Type B pancreatic cell (in vitro differentiated cells): ENCODE measurements at places on chromosomes 4 and X. TPM values are rescaled to one million over a fixed set of nuclear protein-coding genes. Genes with fewer than 3 reads are reported as not detected.

The PRDM5 gene
- 5.9 and 15.7 TPM in 2 replicates for total RNA-seq

The PAGE4 gene
- not detected in 2 replicates for total RNA-seq

The TMEM35A gene
- 3.0 and 5.6 TPM in 2 replicates for total RNA-seq

The TRAM1L1 gene
- 5.6 and 8.9 TPM in 2 replicates for total RNA-seq

DNA sequence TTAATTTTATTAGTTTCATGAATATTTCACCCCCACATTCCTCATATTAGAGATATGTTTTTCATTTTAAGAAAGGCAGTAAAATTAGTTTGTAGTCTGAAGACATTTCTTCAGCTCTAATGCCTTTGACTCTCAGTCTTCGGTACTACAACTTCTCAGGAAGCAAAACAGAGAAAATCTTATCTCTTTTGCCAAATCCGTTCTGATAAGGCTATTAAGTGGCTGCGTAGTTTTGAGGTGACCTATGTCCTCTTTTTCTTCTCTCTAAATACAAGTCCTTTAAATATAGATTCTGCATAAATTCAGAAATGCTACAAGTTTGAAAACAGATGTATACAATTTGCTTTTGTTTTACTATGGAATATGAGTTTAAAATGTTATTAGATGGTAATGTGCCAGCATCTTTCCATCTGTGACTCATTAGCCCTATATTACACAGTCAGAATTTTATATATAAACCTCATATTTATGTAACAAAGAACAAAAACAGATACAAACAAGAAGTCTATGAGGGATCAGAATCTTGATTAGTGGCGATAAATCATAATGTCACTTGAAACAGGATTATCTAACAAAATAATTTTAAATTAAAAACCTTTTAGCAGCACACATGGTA is 181.2 kb upstream of the ETNPPL start:
- no peak for DNase-seq

- DNase-seq, result no peak
Observed at GRCh38 chrX:153406903-153407302, 4.4 kb upstream of the ZFP92 start.

DNA sequence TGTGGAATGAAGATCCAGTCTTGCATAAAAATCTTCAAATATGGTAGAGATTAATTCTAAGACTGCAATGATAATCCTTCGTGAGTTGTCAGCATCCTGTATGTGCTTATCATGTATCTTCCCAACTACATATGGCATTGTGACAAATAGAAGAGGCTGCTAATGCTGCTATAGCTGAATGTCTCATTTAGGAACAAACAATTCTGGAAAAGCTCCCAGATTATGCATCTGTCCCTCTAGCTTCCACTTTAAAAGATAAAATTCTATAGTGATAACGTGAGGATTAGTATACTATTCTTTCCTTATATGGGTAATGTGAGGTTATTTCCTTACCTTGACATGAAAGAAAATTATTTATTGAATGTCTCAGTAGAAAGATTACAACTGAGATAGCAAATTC is 930.9 kb downstream of the DMD start:
- DNase-seq, result no peak

- peak; percentile 81 for DNase-seq
Observed at GRCh38 chrX:133415276-133416105, at the start of gene GPC4. Gene GPC4 (minus strand): TSS chrX:133415489. CDS start chrX:133414965, 524 bp downstream.

GRCh38 chr4:76898385-76898692 is 395 bp upstream of the SOWAHB start:
- no peak for DNase-seq

GRCh38 chrX:147901461-147902126 is 10.1 kb upstream of the FMR1 start:
- DNase-seq, result no peak

GRCh38 chrX:106696502-106696901 is 30.0 kb upstream of the RNF128 start:
- no peak for DNase-seq

DNA sequence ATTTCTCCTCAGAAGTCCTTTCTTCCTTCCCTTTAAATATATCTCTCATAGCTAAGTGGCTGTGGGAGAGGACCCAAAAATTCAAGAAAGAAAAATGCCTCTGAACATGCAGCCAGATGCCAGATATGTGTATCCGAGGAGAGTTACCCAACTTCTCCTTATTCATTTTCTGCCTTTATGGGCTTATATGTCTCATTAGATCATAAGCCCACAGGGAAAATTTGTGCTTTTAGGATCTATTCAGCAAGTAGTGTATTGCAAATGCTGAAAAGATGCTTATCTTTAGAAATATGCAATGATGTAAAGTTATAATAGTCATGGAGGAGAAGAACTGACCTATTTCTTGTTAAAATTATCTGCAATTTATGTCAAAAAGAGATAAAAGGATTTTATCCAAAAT is 371.8 kb upstream of the NOCT start:
- no peak for DNase-seq

DNA sequence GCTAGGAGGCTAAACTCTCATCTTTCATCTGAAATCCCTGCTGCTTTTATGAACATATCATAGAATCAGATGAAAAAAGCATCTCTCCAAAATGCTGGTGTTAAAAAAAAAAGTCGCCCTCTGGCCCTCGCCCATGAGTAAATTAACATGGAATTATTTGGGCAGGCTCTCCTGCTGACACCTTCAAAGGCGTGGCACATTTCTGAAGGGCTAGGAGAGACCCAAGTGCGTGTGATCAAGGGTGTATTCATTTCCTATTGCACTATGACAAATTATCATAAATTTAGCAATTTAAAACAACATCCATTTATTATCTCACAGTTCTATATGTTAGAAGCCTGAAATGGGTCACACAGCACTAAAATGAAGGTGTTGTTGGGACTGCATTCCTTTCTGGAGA is 5.1 kb downstream of the ANXA3 start:
- DNase-seq, result no peak

DNA sequence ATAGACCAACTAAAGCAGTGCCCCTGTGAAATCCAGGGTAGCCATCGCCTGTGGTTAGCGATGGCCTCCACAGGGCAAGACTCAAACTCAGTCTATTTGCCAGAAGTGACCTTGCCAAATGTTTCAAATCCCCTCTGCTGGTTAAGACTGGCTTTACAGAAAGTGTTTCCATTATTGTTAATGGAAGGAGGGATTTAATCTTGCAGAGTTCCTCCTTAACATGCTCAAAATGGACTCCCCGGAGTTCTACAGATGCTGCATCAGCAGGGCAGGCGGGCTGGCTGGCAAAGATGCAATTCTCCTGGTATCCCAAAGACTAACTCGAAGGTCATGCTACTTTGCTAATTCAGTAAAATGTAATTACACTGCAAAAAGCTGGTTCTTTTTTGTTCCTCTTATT is 313.0 kb upstream of the SLC7A11 start:
- no peak for DNase-seq

DNA sequence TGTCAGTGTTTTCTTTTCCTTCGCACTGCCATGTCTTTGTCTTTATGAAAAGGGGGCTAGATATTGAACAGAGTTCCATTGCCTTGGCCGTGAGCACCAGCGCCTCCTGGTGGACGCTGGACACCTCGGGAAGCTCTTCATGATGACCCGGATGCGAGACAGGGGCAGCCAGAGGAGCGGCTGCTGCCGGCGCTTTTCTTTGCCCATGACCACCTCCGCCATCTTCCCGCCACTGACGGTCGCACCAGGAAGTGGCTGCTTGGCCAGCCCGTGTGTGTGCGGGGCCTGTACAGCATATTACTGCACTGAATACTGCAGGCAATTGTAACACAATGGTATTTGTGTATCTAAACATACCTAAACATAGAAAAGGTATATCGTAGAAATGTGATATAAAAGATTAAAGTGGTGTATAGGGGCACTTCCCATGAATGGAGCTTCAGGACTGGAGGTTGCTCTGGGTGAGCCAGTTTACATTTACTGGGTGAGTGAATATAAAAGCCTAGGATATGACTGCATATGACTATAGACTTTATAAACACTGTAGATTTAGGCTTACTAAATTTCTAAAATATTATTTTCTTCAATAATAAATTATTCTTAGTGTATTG is 15.8 kb upstream of the GRIA2 start:
- DNase-seq, result no peak

- no peak for DNase-seq
Observed at GRCh38 chrX:133776072-133776471, 209.3 kb downstream of the GPC3 start.

DNA sequence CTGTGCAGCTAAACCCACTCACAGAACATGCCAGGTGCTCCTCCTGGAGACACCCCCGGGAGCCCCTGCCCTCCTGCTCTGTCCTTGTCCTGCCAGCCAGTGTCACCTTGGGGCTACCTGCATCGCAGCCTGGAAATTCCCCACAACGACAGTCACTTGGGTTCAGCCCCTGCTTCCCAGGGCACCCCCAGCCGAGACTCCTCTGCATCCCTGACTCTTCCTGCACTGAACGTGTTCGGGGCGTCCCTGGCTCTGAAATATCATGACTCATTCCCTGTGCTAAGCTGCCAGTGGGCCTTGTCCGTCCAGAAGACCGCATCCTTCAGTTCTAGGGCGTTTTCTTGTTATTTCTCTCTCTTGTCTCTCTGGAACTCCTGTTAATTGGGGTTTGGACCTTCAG is 5.8 kb downstream of the CFAP99 start:
- peak; percentile 53 for DNase-seq

- DNase-seq, result no peak
Observed at GRCh38 chrX:46200413-46200812, 344.8 kb downstream of the ZNF674 start.

DNA sequence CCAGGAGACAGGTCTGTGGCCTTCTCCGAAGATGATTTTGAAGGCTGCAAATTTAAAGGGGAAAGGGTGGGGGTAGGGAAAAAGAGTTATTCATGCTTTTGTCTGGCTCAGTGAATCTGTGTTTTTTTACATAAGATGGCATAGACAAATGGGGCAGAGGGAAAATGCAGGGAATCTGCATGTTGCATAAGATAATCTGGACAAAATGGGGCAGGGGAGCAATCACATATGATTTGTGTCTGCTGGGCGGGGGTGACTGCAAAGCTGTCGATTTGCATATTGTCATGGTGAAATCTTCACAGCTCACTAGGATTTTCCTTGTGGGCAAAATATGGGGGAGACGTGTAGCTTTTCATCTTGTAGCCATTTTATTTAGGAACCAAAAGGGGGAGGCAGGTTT is 29.4 kb upstream of the GYG2 start:
- DNase-seq, result no peak

DNA sequence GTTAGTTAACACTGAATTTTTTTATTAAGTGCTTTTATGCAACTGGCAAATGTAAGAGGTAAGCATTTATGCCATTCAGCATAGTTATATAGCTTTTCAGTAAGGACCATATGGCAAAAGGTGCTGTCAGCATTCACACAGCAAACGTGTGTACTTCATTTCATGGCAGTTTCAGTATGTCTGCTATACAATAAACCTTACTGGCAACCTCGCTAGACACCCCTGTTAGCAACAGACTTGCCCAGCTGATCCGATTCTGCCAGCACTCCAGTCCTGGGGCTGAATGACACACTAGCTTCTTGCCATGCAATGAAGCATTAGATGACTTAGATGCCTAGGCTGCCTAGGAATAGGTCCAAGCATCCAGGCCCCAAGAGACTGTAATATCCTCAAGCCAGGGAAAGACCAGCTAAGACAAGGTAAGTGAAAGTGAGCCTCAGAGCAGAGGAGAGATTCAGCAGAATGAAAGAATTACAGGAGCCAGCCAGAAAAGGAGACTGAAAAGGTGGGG is 47.3 kb upstream of the DOCK11 start:
- DNase-seq, result no peak

DNA sequence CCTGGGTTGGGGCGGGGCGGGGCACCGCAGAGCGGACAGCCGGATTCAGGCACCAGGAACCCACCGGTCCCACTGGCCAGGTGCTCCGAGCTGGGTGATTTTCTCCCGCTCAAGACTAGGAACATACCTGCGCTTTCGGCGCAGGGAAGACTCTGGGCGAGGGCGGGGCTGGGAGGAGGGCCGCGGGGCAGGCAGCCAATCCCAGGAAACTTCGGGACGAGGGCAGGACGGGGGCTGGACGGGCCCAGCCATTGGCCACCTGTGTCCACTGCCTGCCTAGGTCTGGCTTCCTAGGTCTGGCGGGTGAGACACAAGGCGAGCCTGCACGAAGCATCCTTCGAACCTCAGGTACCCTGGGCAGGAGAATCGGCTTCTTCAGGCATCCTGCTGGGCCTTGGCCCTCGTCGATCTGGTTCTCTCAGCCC is 274 bp upstream of the ERVMER34-1 start:
- DNase-seq, result peak; percentile 71

DNA sequence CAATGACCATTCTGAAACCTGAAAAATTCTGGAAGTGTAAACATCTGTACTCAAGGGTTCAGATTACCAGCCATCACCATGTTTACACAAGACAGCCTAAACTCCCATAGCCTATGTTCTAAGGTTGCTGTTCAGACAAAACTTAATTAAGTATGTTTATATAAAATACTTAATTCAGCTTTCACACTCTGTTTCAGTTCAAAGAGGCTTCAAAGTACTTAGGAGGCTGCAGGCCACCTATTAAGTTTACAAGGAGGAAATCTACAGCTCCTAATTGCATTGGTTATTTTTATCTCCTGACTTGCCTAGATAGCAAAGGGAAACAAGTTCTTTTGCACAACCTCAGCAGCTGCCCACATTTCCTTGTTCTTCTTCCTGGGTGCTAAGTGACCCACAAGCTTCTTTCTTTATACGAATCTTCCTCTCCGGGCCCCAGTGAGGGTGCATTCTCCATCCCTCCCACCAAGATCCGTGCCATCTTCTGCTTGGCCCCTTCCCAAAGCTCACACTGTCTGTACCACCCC is 2.0 kb downstream of the GAK start:
- no peak for DNase-seq

DNA sequence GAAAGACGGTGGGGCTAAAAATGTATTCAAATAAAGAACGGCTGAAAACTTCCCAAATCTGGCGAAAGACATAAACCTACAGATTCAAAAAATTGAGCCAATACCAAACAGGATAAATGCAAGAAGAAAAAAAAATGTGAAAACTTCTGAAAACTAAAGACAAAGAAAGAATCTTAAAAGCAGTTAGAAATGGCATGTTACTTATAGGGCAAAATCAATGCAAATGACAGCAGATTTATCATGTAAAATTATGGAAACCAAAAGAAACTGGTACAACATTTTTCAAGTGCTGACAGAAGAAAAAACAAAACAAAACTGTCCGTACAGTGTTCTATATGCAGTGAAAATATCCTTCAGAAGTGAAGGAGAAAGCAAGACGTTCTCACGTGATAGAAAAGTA is 239.0 kb downstream of the PDGFC start:
- DNase-seq, result no peak

DNA sequence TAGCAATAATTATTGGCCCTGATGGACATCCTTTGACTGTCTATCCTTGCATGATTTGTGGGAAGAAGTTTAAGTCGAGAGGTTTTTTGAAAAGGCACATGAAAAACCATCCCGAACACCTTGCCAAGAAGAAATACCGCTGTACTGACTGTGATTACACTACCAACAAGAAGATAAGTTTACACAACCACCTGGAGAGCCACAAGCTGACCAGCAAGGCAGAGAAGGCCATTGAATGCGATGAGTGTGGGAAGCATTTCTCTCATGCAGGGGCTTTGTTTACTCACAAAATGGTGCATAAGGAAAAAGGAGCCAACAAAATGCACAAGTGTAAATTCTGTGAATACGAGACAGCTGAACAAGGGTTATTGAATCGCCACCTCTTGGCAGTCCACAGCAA is 60.7 kb downstream of the ZFX start:
- DNase-seq, result no peak
